ENCODE measurements at places on chromosomes 4 and X.
A peak's percentile ranks its signal among the peaks of the same experiment; 100 is the strongest.

DNA sequence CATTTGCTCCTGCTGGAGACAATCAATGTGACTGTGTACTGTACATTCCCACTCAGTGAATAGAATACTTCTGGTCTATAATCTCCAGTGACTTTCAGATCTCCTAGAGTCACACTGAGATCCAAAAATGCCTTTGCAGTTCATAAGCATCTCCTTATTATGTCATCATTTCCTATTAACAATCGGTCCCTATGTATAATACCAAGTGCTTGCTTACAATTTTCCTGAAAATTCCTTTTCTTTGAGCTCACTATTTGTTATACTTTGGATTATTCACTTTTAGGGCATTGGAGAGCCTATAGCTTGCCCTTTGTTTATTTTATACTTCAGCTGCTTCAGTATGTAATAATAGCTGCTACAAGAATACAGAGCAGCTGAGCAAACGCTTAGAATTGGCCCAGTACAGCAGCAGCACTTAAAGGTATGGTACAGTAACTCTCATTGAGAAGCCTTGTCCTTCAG is 313.0 kb downstream of the DCTD start:
- DNase-seq: peak; percentile 80

GRCh38 chr4:36256398-36256891 is 12.1 kb upstream of the ARAP2 start:
- no peak for DNase-seq

DNA sequence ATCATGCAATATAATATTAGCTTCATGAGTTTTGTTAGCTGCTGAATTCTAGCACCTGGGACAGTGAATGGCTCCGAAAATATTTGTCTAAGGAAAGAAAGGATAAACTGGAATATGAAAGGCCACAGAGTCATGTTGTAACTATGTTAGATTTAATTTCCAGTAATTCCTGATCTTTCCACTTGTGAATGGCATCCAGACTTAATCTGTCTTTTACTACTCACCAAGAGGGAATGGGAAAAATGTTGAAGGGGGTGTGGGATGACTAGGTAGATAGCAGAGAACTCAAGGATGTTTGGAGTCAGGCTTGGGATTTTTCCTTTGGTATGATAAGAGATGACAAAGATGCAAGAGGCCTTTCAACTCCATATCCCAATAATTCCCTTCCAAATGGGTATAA is 9.4 kb downstream of the ADH6 start:
- peak; percentile 67 for DNase-seq

- DNase-seq: no peak
Observed at GRCh38 chr4:174204164-174204831, 79.2 kb downstream of the FBXO8 start.

GRCh38 chr4:125714845-125715244 is 400.1 kb downstream of the FAT4 start:
- peak; percentile 31 for DNase-seq

DNA sequence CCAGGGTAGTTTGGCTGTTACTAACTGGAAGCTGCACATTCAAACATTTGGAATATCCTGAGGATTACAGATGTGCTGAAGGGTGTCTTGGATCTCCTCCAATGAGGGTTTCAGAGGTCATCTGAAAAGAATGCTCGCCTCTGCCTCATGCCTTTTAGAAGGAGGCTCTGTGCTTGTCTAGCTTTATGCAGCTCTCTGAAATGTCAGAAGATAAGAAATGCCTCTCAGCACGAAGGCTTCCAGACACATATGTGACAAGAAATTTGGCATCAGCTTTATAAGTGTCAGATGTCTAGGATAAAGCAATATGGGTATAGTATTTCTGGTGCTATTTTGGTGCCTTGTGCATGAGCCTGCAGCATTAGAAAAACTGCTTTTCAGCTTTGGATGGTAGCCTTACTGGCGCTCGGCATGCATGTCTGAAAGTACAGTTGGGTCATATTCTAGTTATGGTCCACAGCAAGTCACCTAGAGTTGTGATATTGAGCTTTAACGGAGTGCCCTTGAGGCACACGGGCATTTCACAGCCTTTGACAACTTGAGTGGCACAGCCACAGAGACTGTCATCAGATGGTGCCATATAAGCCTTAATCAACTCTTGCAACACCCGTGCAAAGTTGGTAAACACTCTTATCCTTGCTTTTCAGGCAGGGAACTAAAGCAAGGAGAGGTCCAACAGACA is 70.8 kb upstream of the PGRMC2 start:
- DNase-seq: peak; percentile 95

DNA sequence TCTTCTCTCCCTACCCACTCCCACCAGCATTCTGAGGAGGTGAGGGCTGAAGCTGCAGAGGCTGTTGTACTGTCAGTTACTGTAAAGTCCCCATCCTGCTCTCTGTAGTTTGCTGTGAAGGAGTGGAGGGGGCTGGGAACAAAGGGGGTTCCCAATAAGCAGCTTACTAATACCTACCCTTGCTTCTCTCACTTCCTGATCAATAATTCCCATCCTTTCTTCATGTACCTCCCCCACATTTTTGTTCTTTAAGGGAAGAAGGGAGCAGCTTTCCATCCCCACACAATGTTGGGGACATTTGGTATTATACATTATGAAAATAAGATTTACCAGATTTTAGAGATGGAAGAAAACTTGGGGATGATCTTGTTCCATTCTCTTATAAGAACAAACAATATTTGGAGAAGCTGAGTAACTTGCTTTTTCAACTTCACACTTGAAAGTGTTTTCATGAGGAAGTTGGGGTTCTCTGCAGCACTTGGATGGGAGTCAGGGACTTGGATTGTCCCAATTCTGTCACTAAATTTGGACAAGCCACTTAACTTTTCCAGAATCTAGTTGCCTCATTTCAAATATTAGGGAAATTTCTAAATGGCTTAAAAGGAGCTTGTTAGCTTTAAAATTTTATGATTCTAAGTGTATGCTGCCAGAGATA is 5.4 kb downstream of the TBC1D1 start:
- no peak for DNase-seq

- DNase-seq: peak; percentile 29
Observed at GRCh38 chr4:86015412-86016350, 344.2 kb downstream of the MAPK10 start.

GRCh38 chrX:112913807-112914206 is 73.2 kb upstream of the AMOT start:
- no peak for DNase-seq

DNA sequence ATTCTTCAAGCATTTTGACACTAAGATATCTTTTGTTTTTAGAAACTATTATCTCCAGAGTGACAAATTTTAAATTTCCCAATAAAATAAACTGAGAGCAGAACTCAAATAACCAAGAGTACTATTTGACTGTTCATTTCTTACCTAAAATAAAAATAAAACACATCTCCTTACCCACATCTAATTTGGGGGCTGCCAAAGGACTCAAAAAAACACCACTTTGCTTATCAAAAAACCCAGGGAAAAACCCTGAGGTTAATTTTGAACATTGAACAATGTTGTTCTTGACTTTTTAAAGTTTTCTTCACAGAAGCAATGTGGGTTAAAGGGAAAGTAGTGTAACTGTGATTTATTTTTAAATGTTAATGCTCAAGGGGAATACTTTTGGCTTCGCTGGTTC is 243.0 kb upstream of the HHIP start:
- DNase-seq: no peak

DNA sequence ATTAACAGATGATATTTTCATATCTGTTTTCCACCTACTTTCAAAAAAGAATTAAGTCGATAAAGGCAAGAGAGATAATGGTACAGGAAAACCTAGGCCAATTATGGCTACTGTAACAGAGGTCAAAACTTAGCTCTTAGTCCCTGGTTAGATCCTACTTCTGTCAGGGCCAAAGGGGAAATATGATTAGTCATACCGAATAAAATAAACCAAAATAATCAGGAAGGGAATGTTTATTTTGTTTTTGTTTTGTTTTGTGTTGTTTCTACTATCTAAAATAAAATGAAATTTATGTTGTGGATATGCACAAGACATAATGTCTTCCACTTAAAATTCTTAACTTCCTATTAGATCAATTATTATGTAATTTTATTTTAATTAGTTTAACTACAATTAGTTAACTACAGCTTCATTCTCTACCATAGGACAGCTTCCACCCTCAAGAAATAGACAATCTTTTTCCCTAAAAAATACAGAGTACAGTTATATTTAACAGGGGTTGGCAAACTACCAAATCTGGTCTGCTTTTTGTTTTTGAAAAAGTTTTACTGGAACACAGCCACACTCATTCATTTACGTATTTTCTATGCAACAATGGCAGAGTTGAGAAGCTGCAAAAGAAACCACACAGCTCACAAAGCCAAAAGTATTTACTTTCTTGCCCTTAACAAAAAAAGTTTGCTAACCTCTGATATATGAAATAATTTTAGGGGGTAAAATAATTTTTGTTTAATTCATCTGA is 25.4 kb downstream of the TMEM47 start:
- peak; percentile 52 for DNase-seq

DNA sequence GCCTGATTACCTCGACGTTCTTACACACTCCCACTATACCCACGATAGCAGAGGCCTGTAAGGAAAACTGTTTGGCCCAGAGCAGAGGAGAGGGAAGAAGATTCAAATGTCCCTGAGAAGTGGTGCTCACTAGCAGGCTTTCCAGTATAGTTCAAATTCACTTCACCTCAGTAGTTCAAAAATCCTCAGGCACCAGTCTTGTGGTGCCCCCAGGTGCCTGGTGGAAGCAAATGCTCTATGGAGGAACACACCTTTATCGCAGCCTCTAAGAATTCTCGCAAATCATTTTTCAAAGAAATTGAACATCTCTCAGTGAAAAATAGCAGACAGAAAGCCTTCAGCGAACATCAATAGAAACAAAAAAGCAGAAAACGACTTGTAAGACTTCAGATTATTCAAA is 12.2 kb upstream of the MTMR1 start:
- DNase-seq: no peak

DNA sequence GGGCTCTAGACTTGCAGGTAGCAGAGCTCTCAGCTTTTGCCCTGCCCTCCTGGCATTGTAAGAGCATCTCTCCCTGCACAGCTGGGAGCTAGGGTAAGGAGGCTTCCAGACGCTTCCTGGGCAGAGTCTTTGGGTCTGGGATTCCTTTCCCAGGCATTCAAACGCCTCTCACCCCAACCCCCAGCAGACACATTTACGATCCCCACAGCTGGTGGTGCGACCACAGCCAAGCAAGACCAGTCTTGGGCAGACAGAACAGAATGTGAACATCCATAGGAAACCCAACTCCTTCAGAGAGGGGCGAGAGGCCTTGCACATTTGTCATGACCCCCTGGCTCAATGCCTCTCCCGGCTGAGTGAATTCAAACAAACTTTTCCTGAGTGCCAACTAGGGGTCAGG is 38.1 kb upstream of the CD99L2 start:
- DNase-seq: peak; percentile 80

DNA sequence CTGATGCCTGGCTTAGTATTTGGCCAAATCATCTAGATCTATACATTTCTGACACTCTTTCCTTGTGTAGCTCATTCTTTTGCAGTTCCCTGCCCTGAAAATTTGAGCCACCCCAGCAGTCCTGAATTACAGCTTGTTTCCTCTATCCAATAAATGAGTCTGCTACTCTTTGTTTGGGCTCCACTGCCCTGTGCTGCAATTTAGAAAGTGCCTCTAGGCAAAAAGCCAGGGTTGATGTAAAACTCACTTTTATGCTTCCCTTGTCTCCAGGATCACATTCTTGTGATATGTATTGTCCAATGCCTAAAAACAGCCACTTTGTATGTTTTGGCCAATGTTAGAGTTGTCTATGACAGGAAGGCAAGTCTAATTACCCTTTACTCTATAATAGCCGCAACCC is 101.7 kb upstream of the MAP3K15 start:
- peak; percentile 28 for DNase-seq

- no peak for DNase-seq
Observed at GRCh38 chr4:184768296-184768695, 34.4 kb upstream of the CENPU start.

DNA sequence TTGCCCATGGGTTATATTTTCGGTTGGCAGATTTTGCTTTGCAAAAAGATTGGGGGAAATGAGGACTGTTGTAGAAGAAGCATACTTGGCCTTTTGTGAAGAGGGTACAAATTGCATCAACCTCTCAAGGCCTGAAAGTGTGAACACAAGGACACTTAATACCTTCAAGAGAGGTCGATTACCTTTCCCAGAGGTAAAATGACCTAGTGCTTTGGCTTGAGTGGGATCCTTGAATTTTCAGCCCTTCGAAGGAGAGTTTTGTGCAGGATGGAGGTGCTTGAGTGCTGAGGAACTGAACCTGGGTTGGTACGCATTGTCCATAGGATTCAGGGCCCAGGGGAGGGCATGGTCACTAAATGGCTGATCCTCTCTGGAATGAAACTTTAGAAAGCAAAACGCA is 27.6 kb upstream of the NKAP start:
- no peak for DNase-seq

DNA sequence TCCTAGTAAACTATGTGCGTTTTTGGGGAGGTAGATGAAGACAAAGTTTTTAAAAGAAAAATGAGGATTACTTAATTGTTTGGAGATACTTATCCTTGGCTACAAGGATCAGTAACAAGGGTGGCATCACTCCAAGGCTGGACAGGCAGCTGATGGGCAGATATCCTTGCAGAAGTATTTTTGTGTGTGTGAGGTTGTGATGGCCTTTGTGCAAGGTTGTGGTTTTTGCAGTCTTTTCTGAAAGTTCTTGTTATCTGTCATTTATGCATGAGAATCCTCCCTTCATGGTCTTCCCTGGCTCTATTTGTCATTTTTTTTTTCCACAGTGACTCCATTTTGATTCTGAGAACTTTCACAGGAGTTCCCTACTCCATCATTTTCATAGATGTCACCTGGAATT is 96.0 kb upstream of the C1GALT1C1 start:
- DNase-seq: no peak

GRCh38 chrX:45755703-45756102 is 555.0 kb upstream of the DIPK2B start:
- no peak for DNase-seq

GRCh38 chrX:125895518-125895917 is 270.6 kb downstream of the DCAF12L2 start:
- DNase-seq: no peak

DNA sequence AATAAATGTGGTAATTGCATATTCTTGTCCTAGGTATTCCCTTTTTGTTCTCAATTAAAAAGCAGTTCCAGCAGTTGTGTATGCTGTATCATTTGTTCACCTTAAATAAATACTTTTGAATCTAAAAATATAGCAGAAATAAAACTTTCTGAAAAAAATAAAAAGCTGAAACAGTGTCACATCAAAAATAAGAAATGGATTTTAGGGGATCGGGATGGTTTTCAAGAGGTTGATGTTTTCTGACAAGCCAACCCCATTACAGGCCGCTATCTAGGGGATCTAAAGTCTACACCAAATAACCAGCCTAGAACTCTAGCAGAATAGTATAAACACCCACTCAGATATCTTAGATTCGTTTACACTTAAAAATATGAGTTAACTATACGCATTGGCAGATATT is 95.4 kb upstream of the MAML3 start:
- DNase-seq: peak; percentile 45

GRCh38 chrX:16517039-16517605 is 132.8 kb upstream of the S100G start:
- no peak for DNase-seq

DNA sequence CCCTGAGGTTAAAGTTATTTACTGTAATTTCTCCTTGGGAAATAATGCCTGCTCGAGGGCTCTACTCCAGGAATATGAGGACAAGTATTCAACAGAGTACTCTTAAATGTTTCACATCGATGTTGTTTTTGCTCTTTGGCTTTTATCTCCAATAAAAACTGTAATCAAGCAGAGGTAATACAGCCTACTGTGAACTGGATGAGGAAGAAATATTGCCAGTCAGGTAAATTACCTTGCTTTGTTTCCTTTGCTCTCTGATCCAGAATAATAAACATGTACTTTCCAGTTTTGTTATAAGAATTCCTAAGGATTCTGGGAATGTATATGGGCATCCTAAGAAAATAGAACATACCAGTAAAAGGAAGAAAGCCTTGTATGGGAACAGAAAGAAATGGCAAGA is 60.4 kb downstream of the FNIP2 start:
- DNase-seq: no peak
